Suppressor macrophage treated with lipopolysaccharide for 4 hours (primary cell): ENCODE measurements at places on chromosomes 7 and 10.

DNA sequence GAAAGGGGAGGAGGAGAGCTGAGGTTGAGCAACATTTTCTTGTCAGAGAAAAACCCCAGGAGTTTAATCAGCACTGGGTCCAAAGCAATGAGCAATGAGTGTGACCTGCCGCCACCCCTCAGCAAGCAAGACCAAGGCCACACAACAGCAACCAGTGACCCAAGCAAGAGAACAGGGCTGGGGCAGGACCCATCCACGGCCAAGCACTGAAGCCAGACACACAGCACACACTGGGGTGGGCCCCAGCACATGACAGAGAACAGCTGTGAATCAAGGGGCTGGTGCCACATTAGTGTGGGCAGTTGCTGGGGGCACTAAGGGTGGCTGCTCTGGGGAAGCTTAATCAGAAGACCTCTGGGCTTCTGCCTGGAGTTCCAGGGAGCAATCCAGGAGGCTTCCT is 16.2 kb downstream of the TMEM72 start:
- peak; percentile 65 for DNase-seq

DNA sequence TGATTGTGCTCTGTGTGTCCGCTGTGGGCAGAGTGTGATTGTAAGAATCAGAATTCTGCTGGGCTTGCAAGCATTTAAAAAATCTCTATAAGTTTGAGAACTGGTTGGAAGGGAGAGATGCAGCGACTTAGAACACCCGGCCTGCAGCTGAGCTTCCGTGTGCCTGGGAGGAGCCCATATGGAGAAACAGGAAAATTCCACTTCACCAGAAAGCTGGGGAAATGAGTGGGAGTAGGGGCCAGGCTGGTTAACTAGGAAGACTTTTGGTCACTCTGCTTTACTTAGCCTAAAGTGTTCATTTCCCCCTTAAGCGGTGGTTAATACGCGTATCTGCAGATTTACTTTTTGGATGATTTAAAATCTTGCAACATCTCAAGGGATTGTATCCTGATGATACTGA is 72.2 kb downstream of the TCF7L2 start:
- no peak for DNase-seq

DNA sequence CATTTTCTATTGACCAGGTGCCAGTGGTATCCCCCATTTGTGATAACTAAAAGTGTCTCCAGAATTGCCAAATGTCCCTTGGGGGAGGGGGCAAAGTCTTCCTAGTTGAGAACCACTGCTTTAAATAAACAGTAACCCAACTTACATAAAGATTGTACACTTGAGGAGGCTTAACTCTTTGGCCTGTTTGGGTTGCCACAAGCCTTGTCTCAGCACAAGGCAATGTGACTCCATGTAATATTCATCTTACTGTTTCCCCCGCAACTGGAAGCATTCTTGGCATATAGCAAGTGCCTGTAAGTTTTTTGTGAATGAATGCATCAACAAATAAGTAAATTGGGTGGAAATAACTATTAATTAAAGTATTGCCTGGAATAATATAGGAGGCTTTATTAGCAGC is 108.3 kb downstream of the ANK3 start:
- no peak for DNase-seq

GRCh38 chr10:68877482-68878110 is 23.5 kb upstream of the DDX50 start:
- no peak for DNase-seq

DNA sequence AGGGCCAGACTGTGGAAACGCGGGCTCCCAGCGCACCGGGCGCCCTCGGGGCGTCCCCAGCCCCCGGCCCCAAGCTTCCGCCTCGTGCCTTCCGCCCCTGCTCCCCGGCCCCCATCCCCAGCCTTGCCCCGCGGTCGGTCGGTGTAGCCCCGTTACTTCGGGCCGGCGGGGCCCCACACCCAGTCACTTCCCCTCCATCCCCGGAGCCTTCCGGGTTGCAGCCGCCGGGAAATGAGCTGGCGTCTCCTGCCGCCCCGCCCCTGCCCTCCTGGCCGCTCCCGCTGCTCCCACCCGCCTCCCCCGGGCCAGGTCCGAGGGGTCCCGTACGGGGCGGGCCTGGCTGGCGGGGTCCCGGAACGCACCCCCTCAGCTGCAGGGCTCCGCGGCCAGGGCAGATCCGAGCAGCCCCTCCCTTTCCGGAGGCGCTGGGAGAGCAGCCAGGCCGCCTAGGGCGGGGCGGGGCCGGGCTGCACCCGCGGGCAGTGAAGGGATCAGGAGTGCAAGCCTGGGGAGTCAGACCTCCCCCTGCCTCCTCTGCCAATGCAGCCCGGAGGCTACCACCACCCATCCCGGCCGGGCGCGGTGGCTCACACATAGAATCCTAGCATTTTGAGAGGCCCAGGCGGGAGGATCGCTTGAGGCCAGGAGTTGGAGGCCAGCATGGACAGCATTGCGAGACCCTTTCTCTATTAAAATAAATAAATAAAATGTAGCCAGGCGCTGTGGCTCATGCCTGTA is 709 bp downstream of the ARPC1B start:
- DNase-seq: peak; percentile 81

GRCh38 chr7:24980534-24981170 is 674 bp upstream of the OSBPL3 start:
- no peak for DNase-seq

- no peak for DNase-seq
Measured at GRCh38 chr10:8130973-8131911, 76.8 kb downstream of the GATA3 start.
